Activated CD4-positive, CD25-positive, alpha-beta regulatory T cell treated with anti-CD3 and anti-CD28 coated beads, Interleukin-2, amount 50 U/mL, for 72 hours (primary cell): ENCODE measurements at places on chromosomes 5 and 9.
A peak's percentile ranks its signal among the peaks of the same experiment; 100 is the strongest.

DNA sequence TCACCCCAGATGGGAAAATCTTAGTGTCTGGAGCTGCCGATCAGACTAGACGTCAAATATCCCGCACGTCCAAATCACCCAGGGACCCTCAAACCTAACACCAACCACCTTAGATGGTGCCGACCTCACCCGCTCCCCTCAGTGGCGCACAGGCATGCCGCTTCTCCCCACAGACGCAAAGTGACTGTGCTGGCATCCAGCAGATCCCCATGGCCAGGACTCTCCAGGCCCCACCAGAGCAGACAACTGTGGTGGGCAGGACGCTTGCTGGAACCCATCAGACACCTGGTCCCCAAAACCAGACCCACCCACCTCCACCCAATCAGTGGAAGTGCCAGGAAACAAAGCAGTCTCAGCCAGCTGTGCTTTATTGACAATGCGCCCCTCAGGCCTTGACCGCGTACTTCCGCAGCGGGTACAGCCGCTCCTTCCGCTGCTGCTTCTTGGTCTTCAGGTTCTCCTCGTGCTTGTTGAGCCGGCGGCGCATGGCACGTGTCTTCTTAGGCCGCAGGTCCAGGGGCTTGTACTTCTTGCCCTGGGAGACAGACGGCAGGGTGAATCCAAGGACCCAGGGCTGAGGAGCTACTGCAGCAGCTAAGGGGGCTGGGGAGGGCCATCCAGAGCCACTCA is 4.1 kb downstream of the RPL35 start:
- no peak for DNase-seq

- DNase-seq = no peak
These were observed 3.5 kb downstream of the BOD1 start for GRCh38 chr5:173612948-173613347.

DNA sequence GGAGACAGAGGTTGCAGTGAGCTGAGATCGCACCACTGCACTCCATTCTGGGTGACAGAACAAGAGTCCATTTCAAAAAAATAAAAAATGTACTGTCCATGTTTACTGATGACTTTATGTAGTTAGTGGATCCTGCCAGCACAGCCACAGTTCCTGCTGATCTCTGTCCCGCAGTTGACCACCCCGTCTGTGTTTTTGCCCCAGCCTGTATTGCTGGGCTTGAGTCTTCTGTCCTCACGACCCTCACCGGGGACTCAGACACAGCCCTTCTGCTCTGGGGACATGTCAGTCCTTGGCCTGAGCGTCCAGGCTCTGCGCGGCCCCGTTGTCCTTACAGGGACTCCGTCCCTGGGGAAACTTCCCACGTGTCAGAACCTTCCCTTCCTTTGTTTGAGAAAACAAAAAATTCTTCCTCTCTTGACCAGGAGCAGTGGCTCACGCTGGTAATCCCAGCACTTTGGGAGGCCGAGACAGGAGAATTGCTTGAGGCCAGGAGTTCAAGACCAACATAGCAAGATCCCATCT is 14.5 kb downstream of the SURF6 start:
- no peak for DNase-seq

DNA sequence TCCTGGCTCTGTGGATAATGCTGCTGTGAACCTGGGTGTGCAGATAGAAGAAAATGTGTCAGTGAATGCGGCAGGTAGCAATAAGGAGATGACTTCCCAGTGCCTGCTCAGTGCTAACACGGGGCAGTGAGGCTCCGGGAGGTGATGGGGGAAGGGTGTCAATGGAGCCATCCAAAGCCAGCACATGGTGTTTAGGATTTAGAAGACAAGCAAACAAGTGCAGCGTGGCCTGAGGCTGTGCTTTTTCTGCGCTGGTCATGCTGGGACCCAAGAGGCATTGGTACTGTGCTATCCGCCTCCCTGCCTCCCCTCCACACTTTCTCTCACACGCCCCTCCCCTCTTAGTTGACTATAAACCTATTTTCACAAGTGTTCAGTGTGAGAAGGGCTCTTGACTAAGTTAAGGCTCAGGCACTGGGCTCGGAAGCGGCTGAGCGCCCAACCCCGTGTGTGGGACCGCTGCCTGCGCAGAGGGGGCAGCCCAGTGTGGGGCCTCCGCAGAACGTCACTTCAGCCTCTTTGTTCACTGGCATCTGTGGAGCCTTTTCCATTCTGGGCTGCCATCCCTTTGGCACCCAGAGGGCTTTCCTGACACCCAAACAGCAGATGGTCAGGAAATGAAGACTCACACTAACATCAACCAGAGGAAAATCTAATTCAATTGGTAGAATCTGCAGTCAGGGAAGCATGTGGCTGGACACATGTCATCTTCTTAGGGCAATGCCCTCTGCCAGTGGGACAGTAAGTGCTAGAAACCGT is 21.8 kb upstream of the NINJ1 start:
- no peak for DNase-seq

- peak; percentile 42 for DNase-seq
These were observed 80.9 kb downstream of the GOLPH3 start for GRCh38 chr5:32092938-32093812.

- DNase-seq = no peak
These were observed 55.4 kb downstream of the ACER2 start for GRCh38 chr9:19464061-19464763.

DNA sequence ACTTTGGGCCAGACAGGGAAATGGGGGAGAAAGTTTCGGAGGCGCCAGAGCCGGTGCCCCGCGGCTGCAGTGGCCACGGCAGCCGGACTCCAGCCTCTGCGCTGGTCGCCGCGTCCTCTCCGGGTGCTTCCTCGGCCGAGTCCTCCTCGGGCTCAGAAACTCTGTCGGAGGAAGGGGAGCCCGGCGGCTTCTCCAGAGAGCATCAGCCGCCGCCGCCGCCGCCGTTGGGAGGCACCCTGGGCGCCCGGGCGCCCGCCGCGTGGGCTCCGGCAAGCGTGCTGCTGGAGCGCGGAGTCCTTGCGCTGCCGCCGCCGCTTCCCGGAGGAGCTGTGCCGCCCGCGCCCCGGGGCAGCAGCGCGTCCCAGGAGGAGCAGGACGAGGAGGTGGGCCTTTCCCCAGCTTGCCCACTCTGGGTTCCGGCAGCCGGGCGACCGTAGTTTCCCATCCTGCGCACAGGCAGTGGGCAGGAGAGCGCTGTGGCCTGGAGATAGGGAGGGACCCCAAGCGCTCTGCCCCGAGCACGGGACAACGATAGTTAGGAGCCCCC is 516 bp downstream of the MAST4 start:
- DNase-seq = no peak

DNA sequence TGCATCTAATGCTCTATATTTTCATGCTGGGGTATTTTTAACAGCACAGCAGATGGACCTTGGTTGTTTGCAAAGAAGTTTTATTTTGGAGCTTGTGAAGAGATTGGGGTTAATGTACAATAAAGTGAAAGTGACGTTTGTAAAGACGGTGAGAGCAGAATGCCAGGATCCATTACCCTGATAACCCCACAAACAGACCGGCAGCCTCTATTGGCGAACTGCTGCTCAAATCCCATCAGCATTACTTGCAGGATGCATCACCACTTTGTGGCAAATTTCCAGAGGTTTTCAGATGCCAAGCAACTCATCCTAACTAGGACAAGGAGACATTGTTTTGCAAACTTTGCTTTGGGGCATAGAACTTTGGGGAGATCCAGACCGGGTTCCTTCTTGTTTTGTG is 383.3 kb upstream of the ZNF462 start:
- DNase-seq = no peak

- no peak for DNase-seq
These were observed 75.9 kb upstream of the PRR16 start for GRCh38 chr5:120388016-120388781.

GRCh38 chr9:115359017-115359780 is 241.2 kb upstream of the TNC start:
- no peak for DNase-seq

DNA sequence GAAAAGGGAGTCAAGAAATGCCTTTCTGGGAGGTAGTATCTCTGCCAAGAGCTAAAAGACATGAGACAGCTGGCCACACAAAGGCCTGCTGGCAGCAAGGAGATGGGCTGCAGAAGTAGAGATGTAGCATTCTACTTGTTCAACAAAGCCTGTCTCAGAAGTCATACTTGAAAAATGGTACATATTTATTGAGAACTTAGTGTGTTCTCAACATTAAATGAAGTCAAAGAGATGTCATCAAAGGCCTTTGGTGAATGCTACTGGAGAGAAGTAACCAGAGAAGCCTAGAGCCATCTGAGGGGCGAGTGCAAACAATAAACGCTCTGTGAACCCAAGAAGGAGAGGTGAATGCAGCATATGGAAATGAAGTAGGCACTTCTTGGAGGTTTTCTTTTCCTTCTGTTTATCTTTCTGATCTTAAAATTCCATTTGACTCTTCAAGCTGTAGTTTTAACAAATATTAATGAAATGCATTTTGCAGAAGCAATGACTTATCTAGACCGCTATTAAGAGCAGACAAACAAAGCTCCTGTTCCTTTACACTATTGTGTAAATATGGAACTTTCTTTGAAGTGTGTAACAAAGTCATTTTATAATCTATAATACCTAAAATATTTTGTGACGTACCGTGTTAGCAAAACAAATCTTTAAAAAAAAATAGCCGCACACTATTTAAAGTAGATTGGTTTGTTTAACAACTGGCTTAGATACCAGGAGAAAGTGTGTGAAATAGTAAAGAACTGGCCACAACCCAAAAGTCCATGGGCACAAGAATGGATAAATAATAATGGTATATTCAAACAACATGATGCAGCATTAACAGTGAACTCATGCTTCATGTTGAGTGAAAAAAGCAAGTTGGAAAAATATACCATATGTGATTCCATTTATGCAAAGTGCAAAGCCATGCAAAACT is 70.2 kb downstream of the ZNF608 start:
- DNase-seq = no peak
